CD8-positive, alpha-beta memory T cell (primary cell): ENCODE measurements at places on chromosomes 4 and X. TPM values are rescaled to one million over a fixed set of nuclear protein-coding genes. Genes with fewer than 3 reads are reported as not detected.
A peak's percentile ranks its signal among the peaks of the same experiment; 100 is the strongest.

GRCh38 chrX:88612870-88613329 is 134.1 kb upstream of the CPXCR1 start:
- no peak for DNase-seq

- no peak for DNase-seq
Observed at GRCh38 chrX:63918611-63919010, 133.6 kb upstream of the ARHGEF9 start.

DNA sequence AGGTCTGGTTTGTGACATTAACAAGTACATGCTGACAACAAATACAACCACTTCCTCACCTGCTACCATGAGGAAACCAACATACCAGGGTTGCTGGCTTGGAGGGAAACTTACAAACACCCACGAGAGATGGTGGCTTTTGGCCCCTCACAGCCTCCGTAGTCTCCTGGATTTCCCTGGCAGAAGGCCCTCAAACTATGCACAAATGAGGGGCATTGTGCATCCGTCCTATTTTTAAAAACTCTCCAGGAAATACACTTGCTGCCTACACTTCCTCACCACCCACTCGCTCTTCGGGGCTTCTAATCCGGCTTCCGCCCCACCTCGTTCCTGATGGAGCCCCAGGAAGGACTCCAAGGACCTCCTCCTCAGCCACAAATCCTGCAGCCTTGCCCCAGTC is 355.0 kb upstream of the GATB start:
- DNase-seq = peak; percentile 69

DNA sequence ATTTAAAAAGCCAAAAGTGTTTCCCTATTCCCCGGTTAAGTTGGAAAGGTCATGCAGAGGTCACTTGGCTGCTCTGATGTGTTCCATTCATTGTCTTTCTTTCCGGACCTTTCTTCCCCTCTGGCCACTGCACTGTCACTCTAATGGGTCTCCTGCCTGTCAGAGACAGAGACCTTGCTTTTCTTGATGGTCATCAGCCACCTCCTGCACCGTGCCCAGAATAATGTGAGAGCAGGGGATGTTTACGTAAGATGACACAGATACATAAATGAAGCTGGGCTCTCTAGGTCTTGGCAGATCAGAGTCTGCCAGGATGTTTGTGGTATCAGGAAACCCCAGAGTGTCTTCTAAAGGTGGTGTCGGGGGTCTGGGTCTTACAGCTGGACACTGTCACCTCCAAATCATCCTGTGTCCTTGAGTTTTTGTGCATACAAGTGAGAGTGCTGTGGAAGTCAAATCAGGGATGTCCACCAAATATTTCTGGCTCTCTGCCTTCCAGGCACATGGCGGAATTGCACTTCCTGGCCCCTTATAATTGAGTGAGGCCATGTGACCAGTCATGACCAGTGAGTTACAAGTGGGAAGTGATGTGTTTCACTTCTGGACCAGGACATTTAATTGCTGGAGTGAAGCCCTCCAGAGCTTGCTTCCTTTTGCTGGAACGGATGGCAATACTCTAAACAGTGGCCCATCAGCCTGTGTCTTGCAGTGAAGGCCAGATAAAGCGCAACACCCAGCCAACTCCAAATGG is 130.6 kb upstream of the ATP6AP2 start:
- no peak for DNase-seq

IL21 gene
- 3.5 TPM for total RNA-seq

FAAH2 gene
- 2.4 TPM for total RNA-seq

MAGEA11 gene
- total RNA-seq = not detected

MTM1 gene
- 16.6 TPM for total RNA-seq

CA5B gene
- 9.0 TPM for total RNA-seq

PROM1 gene
- total RNA-seq = 0.72 TPM

DNA sequence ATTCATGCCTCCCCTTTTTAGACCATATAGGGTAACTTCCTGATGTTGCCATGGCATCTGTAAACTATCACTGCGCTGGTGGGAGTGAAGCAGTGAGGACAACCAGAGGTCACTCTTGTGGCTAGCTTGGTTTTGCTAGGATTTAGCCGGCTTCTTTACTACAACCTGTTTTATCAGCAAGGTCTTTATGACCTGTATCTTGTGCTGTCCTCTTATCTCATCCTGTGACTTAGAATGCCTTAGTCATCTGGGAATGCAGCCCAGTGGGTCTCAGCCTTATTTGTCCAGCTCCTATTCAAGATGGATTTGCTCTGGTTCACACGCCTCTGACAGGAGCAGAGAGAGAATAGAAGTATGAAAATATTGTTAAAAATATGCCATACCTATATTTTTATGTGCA is 355.7 kb downstream of the ADGRL3 start:
- DNase-seq = no peak

CTAG1B gene
- total RNA-seq = not detected

- DNase-seq = no peak
Observed at GRCh38 chrX:130147631-130148030, 18.0 kb downstream of the AIFM1 start.

GRCh38 chr4:141016117-141016798 is 117.0 kb downstream of the RNF150 start:
- DNase-seq = no peak

- no peak for DNase-seq
Observed at GRCh38 chr4:40585201-40585799, 44.4 kb downstream of the RBM47 start.

VCX2 gene
- not detected for total RNA-seq

DNA sequence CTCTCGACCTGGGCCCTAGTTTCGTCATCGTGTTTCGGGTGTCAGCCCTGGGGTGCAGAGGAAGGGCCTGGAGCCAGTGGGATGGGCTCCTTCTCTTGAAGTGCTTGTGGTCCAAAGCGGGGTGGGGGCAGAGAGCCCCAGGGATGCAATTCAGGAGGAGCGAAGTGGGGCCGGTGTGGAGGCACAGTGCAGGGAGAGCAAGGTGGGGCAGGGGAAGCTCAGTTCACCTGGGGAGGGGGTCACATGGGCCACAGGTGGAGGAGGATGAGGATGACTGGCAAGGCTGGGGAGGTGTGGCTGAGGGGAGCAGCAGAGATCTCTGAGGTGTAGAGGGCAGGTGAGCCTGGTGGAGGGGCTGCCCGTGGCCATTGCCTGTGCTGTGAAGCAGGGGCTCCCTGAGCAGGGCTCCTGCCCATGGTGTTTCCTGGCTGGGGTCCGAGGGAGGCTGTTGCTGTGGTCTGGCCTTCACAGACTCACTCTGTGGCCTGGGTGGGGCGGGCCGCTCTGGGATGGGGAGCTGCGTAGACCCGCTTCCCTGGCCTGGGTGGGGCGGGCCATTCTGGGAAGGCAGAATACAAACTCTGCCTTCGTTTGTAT is 6.9 kb downstream of the SORCS2 start:
- no peak for DNase-seq

DNA sequence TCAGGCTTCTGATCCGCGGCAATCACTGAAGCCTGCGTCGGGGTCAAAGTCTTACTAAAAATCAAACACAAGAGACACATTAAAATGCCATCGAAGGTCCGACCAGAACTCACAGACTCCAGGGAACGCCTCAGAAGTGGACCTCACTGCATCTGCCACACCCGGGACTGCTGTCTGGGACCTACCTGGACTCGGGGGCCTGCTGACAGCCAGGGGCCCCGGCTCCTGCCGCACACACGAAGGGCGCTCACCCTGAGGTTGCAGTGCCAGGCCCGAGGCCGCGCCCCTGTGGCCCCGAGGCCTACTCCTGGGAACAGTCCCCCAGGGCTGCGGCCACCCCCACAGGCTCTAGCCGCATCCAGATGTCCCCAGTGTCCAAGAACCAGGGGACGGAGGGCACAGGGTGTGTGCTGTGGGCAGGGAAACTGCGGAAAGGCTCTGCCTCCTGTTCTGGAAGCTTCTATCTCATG is 7.4 kb downstream of the CTBP1 start:
- no peak for DNase-seq

DNA sequence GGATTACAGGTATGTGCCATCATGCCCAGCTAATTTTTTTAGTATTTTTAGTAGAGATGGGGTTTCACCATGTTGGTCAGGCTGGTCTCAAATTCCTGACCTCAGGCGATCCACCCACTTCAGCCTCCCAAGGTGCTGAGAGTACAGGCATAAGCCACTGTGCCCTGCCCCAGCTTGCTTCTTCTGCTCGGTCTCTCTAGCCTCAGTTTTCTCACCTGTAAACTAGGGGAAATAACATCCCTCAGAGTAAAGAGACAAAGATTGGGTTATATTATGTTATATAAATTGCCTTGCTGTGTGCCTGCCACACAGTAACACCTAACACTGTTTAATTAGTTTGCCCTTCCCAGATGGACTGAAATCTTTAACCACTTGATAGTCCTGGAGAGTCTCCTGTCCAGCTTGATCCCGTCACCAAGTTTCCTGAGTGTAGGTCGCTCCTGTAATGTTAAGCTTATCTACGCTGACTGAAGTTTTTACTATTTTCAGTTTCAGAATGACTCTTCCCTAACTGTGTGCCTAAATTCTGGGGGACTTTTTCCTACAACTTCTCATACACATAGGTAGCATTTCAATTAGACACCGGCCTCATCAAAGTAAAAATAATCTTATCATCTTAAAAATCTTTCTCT is 412.7 kb upstream of the TENM3 start:
- no peak for DNase-seq

DCLK2 gene
- not detected for total RNA-seq

DNA sequence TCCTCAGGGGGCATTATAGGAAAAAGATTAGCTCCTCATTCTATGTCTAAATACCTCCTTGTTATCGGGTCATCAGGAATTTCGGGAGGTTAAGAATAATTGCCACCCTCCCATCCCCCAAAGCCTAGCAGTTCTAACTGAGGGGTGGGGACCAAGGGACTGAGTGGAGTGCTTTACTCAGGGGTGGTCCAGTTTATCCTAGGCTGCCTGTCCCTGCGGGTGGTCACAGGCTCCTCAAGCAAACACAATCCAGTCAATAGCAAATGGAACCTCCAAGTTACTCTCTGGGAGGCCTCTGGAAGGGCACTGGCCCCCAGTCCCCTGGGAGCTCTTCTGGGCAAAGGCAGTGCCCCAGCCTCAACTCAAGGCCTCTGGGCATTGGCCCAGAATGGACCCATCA is 6.7 kb downstream of the ELF4 start:
- no peak for DNase-seq

- no peak for DNase-seq
Observed at GRCh38 chr4:1175635-1176229, 3.3 kb upstream of the SPON2 start.

- DNase-seq = no peak
Observed at GRCh38 chrX:70092247-70092646, 30.0 kb downstream of the OTUD6A start.
